Mammary epithelial cell (primary cell): ENCODE measurements at places on chromosomes 1 and 21.

GRCh38 chr1:46761740-46762139, 37.1 kb upstream of the CYP4B1 start:
- peak; percentile 11 for DNase-seq

GRCh38 chr1:64645735-64646134, 99.1 kb upstream of the RAVER2 start:
- DNase-seq: no peak

GRCh38 chr1:74425676-74426075, 86.7 kb downstream of the LRRC53 start:
- no peak for DNase-seq

GRCh38 chr1:71823708-71824305, 458.5 kb downstream of the NEGR1 start:
- no peak for DNase-seq

- DNase-seq: no peak
These were observed 726 bp downstream of the TACSTD2 start for GRCh38 chr1:58576325-58576726.

GRCh38 chr1:43140583-43140982, 31.5 kb downstream of the EBNA1BP2 start:
- no peak for DNase-seq

GRCh38 chr1:205346956-205347574, 9.7 kb downstream of the KLHDC8A start:
- peak; percentile 21 for DNase-seq

GRCh38 chr1:35844826-35845225, 37.0 kb downstream of the AGO4 start:
- no peak for DNase-seq

GRCh38 chr1:95086949-95087533, 14.3 kb upstream of the ALG14 start:
- peak; percentile 49 for DNase-seq

- no peak for DNase-seq
These were observed 292.7 kb downstream of the DUSP10 start for GRCh38 chr1:221449194-221449593.

- DNase-seq: no peak
These were observed 42.9 kb upstream of the RCAN3 start for GRCh38 chr1:24459551-24460266.

GRCh38 chr1:33327587-33328325, 6.9 kb upstream of the A3GALT2 start:
- DNase-seq: peak; percentile 99

- peak; percentile 36 for DNase-seq
These were observed 1.0 kb downstream of the GALNT2 start for GRCh38 chr1:230067871-230068620.

DNA sequence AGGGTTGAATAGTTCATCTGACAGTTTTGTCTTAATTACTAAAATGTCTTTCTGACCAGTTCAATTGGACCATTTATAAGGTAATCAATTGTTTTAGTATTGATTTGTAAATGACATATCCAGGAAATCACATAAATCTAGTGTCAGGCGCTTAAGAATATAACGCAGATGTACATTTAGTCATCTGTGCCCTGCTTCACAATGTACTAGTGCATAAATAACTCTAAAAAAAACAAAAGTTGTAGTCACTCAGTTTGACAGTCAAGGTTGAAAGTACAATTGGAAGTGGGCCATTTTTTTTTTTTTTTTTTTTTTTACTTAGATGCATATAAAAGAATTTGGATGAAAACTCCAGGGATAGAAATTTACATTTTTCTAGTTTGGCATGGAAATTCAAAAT, 490.4 kb downstream of the PTPRC start:
- no peak for DNase-seq

- DNase-seq: no peak
These were observed 690.5 kb upstream of the NR5A2 start for GRCh38 chr1:199336745-199337640.
